ENCODE measurements at places on chromosomes 7 and 10. TPM values are rescaled to one million over a fixed set of nuclear protein-coding genes. Genes with fewer than 3 reads are reported as not detected.
A peak's percentile ranks its signal among the peaks of the same experiment; 100 is the strongest.

The C7orf33 gene
- not detected for total RNA-seq

- DNase-seq: no peak
Observed at GRCh38 chr10:48602401-48603135, 2.3 kb downstream of the ARHGAP22 start.

DNA sequence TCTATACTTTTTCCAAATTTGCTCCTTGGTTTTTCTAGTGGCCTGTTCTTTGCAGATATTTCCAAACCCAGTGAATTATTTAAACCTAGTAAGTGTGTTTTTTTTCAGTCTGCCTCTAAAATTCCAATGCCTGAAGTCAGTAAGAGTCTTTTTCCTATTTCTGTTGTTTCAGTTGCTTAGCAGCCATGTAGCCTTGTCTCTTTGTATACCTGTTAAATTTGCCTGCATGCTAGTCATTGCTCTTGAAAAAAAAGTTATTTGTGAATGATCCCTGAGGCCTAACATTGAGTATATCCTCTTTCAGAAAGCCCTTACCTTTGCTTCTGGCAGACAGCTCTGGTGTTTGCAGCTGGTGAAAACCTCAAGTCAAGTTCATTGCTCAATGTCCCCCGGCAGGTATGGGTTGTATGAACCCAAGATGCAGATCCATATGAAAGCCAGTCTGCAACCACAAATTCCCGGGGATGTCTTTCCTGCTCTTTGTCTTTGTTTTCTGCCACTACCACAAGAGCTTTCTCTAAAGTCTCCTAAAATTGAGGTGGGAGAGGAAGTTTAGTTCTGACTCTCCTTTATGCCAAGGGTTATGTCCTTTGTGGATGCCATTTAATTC is 35.7 kb downstream of the CH25H start:
- no peak for DNase-seq

The NEUROD6 gene
- total RNA-seq: not detected

- no peak for DNase-seq
Observed at GRCh38 chr7:36264123-36264801, 111.2 kb downstream of the EEPD1 start.

The YAE1 gene
- total RNA-seq: 15.2 TPM

DNA sequence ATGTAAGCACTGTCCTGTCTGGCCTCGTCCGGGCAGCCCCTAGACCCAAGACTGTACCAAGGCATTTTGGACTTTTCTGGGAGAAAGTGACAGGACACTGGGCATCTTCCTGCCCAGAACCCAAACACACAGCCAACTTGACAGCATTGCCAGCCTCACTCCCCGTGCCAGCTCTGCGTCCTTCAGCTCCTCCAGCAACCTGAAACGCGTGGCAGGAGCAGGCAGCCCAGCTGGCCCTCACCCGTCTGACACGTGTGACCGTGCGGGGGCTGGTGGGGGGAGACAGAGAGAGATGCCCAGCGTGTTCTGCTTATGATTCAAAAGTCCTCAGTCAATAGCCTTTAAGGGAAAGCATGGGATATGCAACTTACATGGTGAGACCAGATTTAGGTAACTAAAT is 50.3 kb upstream of the SLC29A3 start:
- no peak for DNase-seq

The ZNF503 gene
- total RNA-seq: 26.0 TPM

The EPDR1 gene
- total RNA-seq: 20.1 TPM

The ASB10 gene
- total RNA-seq: not detected

GRCh38 chr7:2253021-2253420 is 11.0 kb downstream of the NUDT1 start:
- DNase-seq: no peak

DNA sequence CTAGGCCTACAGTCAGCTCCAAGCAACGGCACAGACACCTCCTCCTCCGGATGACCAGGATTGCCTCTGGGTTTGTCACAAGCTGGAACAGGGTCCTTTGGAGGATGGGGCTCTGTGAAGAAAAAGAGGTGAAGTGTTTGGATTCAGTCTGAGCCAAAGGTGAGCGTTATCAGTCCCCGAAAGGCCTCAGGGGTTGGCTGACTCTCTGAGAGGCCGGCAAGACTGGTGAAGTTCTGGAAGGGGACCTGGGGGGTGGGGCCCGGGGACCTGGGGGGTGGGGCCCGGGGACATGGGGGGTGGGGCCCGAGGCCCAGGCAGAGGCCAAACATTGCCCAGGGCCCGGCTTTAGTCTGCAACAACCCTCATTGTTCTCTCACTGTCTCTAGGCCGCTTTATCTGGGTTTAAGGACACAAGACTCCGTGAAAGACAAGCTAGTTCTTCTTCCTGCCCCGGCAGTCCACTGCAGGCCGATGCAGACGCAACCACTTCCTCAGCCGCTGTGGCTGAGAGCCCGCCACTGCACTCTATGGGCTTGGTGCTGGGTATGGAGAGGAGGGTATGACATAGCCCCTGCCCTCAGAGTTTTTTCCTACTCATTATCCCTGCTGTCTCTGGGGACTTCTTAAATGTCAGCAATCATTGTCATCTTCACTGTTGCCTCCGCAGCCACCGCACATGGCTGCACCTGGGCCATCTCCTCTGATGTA is 27.4 kb upstream of the PSAP start:
- DNase-seq: no peak

GRCh38 chr7:121178869-121179497 is 149.8 kb upstream of the WNT16 start:
- DNase-seq: no peak

The GRM8 gene
- total RNA-seq: not detected

DNA sequence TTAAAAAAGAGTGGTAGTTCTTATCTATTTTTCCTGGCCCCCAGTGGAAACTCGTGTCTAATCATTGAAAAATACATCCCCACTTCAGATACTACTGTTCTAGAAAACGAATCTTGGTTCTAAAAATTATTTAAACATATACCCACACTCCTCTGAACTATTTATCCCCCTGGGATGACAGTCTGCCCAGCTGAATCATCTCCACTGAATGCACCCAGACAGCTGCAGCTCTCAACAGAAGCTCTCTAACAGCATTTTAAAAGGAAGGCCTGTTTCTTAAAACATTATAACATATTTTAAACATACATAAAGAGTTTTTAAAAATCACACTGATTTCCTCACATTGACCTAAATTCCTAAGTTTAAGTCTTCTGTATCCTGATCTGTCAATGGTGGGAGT is 544.6 kb upstream of the PHF14 start:
- no peak for DNase-seq

GRCh38 chr7:139125657-139126056 is 16.1 kb upstream of the ZC3HAV1 start:
- DNase-seq: no peak

DNA sequence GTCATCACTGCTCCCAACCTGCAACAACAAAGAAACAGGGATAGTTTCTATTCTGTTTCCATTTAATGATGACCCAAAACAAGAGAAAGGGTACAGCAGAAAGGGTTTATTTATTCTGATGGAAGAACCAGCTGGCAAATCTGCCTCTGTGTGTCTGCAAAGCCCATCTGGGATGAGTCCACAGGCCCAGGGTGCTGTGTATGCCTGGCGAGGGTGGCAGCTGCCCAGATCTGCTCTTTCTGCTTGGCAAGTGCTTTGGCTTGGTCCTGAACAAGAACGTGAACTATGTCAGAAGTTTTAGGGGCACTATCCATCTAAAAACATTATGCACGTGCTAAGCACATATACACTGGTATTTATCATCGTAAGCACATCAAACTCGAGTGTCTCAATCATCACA is 333.8 kb downstream of the CXCL12 start:
- DNase-seq: no peak

The SHH gene
- total RNA-seq: not detected

DNA sequence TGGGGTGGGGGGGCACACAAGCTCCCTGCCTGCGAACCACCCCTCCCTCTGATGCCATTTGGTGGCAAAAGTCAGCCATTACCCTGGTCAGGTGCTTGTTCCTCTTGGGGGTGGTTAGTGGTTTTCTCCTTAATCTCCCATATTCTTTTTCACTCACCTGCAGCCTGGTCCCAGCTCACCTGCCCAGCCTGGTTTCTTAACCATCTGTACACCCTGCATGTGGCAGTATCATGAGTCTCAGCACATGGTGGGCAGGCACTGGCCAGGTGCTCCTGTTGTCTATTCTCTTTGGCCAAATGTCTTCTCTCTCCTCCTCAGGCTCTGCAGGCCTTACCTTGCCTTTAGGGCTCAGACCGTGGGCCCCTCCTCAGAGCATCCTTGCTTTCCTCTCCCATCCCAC is 30.5 kb downstream of the OGDH start:
- no peak for DNase-seq

GRCh38 chr7:5050676-5051075 is 5.0 kb downstream of the RBAK start:
- no peak for DNase-seq

DNA sequence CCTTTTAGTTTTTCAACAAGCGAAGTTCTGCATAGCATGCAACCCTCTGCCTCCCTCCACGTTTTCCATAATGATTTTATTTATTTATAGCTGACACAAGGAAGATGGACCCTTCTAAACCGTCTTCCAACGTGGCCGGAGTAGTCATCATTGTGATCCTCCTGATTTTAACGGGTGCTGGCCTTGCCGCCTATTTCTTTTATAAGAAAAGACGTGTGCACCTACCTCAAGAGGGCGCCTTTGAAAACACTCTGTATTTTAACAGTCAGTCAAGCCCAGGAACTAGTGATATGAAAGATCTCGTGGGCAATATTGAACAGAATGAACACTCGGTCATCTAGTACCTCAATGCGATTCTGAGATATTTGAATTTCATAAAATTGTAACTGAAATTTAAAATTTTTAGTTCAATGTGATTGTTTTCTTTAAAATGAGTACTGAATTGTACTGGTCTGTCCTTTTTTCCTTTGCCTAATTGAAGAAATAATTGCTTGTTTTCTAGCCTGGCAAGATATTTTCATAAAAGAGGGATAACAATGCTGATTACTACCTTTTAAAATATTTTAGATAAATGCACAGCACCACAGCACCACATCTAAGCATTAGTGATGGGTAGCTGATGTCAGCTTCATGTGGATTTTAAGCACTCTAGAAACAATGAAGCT is 41.5 kb upstream of the SLC39A12 start:
- no peak for DNase-seq

DNA sequence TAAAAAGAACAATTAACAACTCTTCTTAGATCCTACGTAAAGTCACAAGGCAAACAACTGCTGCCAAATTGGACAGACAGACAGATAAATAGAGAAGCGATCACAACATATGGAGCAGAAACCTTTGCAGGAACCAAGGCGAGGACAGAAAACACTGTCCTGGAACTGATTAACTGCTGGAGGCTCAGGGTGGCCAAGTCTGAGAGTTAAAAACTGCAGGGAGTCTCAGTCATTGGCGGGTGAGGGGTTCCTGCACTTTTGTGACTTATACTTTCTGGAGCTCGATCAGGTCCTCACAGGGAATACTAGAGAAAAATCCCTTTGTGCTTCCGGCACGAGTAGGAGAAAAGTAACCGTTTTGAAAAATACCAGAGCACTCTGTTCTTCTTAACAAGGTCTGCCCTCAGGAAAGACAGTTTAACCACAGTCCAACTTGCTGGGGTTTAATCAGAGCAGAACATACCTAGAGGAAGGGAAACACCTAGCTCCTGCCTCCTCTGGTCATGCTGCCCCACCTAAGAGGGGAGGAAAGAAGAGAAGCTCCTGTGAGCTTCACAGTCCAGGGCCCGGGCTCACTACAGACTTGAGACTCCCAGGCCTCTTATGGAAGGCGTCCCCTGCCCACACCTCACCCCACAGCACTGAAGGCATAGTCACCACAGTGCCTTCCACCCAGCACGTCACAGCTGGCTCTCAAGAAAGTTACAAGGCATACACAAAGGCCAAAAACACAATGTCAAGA is 74.9 kb downstream of the LARP4B start:
- DNase-seq: no peak

DNA sequence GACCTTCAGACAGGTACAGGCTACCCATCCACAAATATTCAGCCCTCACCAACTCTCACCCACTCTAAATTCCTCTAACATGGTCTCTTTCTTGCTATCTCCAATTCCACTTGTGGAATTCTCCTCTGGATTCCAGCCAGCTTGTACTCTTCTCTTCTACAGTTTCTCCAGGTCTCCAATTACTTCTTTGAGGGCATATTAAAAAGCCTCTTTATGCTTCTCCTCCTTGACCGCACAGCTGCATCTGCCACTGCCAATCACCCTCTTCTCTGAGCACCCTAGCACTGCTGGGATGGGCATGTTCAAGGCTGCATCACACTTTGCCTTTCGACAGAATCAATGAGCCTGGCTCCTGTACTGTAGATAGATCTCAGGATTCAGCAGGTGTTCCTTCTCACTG is 101.5 kb upstream of the ANKRD1 start:
- no peak for DNase-seq

GRCh38 chr7:67045496-67045995 is 48.9 kb downstream of the TYW1 start:
- no peak for DNase-seq

- DNase-seq: peak; percentile 54
Observed at GRCh38 chr7:2726316-2727018, 38.5 kb downstream of the AMZ1 start.

GRCh38 chr7:7257899-7258692 is 75.8 kb downstream of the C1GALT1 start:
- no peak for DNase-seq

- DNase-seq: no peak
Observed at GRCh38 chr10:13707156-13707881, 120.6 kb downstream of the PRPF18 start.

GRCh38 chr10:32982293-32982709 is 24.3 kb upstream of the ITGB1 start:
- DNase-seq: no peak

- DNase-seq: no peak
Observed at GRCh38 chr7:155785536-155785935, 26.7 kb downstream of the SHH start.

DNA sequence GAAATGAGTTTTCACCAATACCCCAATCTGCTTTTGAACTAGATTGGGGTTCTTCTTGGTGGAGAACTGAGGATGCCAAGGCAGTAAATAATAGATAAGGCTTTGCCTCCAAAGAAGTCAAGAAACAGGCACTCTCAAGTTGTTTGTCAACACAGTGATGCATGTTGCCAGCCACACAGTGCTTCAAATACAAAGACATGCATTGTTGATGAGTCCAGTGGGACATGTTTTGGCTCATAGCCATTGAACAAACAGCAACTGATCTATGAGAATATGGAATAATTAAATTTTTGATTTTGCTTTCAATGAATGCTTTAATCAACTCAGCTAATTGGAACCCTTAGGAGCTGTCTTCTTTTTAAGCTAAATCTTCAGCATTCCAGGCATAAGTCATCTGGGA is 346.4 kb downstream of the THSD7A start:
- no peak for DNase-seq

DNA sequence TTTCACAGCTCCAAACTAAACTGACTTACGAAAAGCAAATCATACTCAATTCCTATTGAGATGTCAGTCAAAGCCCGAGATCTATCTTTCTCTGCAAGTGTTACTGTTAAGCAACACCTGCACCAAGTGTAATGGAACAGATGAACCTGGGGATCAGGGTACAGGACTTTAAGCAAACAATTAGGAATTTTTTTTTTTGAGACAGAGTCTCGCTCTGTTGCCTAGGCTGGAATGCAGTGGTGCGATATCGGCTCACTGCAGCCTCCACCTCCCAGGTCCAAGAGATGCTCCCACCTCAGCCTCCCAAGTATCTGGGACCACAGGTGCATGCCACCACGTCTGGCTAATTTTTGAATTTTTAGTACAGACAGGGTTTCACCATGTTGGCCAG is 14.9 kb downstream of the YWHAG start:
- no peak for DNase-seq

GRCh38 chr10:104076743-104077160 is 8.9 kb downstream of the COL17A1 start:
- no peak for DNase-seq
